ENCODE measurements at places on chromosomes 12 and 14.

GRCh38 chr12:21831791-21832344, 57.4 kb upstream of the KCNJ8 start:
- DNase-seq = no peak

GRCh38 chr14:50069325-50069724, 47.0 kb downstream of the VCPKMT start:
- DNase-seq = no peak

- no peak for DNase-seq
Measured at GRCh38 chr12:15209782-15210181, 11.4 kb downstream of the RERG start.

DNA sequence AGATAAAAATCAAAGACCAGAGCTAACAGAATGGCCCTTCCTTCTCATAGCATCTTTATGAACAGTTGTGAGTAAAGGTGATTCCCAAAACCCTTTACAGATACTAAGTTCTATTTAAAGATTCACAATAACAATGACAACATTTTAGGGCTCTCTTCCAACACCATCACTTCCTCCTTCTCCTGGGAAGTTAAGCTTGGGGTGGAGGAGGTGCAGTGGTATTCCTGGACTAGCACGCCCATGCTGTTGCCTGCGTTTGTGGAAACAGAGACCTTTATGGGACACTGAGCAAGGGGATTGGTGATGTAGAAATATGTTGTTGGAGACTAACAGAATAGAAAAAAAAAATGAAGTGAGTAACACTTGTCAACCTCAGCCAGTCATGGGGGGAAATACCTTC, 22.5 kb downstream of the SYNE2 start:
- DNase-seq = no peak

GRCh38 chr12:122845865-122846621, 10.8 kb downstream of the HIP1R start:
- DNase-seq = no peak

Data from NCI-H1417 treated with DMSO at 0.1 percent for 48 hours (cell line).